GM12878 (cell line): ENCODE measurements at places on chromosomes 13 and 19. TPM values are rescaled to one million over a fixed set of nuclear protein-coding genes. Genes with fewer than 3 reads are reported as not detected.

The SLC25A23 gene
- 85.8 and 97.2 TPM in 2 replicates for total RNA-seq

The ZNF132 gene
- 2.7 and 3.4 TPM in 2 replicates for total RNA-seq

DNA sequence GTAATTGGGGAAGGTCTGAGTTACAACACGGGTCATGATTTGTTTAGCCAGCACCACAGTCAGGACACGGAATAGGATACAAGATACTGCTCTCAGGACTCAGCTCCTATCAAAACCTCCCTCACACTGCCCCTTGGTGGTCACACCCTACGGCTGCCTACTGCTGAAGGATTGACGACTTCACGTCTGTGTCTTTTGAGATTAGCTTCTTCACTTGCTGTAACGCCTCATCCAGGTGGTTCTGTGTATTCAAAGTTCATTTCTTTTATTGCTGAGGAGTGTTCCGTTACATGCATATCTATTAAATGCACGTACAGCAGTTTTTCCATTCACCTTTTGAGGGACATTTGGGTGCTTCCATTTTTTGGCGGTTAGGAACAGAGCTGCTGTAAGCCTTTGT, 46.3 kb downstream of the URI1 start:
- no peak for DNase-seq

- no peak for DNase-seq
Observed at GRCh38 chr19:35216016-35216832, 12.3 kb downstream of the FAM187B start.

GRCh38 chr13:64925727-64926126, 2304.4 kb downstream of the PCDH9 start:
- DNase-seq: no peak

DNA sequence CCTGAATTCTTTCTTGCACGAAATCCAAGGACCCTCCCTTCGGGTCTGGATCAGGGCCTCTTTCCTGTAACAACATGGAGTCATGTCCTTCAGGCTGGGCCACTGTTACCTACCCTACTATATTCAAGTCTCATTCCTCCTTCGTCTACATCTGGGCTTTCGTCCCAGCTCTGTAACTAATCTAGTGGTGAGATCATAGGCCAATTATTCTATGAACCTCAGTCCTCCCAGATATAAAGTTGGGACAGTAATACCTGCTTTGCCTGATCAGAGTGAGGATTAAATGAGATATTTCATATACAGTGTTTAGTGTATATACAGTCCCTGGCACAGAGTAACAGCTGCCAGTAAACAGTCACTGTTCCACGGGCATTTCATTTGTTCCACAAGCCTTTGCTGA, 48.3 kb upstream of the ATP12A start:
- no peak for DNase-seq
